T-helper 17 cell (primary cell): ENCODE measurements at places on chromosomes 6 and 20. TPM values are rescaled to one million over a fixed set of nuclear protein-coding genes. Genes with fewer than 3 reads are reported as not detected.

ID1 gene
- total RNA-seq, result 6.8 TPM

DNA sequence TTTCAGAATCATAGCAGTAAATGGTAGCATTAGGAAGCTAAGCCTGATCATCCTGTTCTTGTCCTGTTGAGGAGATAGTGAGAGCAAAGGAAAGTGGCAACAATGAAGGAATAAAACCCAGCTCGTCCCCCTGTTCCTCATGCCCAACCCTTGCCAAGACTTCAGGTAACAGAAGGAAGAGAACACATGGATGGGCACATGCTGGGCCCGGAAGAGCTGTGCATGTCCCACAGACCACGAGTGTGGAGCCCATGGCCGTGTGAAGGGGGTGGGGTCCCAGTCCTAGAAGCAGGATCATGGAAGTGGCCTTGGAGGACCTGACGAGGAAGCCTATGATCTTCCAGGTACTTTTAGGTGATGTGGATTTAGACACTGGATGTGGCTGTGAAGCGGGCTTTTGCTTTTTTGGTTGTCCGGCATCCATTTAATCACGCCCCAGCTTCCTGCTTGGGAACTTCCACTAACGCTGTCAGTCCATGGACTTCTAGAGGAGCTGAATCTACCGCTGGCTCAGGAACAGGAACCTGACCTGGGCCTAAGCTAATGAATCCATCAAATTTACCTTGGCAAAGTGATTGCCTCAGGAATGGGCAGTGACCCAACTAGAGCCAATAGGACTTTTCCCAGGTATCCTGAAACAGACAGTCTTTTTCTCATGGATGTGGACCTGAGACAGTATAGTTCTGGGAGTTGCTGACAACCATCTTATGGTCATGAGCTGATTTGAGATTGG lies 79.3 kb upstream of the ARMC2 start:
- DNase-seq, result no peak
- H3K4me3 ChIP-seq, result no peak overlapping the region
- no peak overlapping the region for H3K27ac ChIP-seq

PNPLA1 gene
- total RNA-seq, result not detected

SNAP25 gene
- total RNA-seq, result not detected

DNA sequence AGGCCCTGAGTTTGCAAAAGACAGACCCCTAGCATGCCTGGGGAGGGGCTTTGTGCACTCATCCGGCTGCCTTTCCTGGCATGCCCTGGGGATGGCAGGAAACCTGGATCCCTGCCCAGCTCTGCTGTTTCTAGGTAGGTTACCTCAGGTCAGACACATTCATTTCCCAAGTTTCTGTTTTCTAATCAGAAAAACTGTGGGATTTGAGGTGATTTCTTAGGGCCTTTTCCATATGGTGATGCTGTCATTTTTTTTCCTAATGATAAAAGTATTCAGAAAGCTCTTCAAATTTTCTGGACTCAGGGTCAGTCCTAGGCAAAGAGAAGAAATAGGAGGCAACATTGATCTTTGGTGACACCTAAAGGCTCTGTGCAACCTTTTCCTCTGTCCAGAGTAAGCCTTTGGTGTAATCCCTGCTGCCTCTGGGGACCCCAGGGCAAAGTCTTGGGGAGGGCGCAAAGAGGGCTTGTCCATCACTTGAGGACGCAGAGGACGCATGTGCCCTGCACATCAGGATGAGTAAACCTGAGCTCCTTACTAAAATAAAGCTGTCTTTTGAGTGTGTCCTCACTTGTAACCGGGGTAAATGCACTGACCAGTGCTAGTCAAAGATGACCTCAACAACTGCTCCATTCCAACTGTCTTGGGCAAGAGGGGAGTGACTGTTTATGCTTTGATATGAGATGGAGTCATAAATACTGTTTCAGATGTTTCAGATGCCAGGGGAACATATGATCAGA lies 13.5 kb upstream of the TRAM2 start:
- H3K36me3 ChIP-seq, result no peaks in the 10 kb centered on the region
- no peak overlapping the region for H3K4me3 ChIP-seq
- DNase-seq, result no peak
- H3K27ac ChIP-seq, result no peak overlapping the region
- H3K27me3 ChIP-seq, result peaks cover 16% of the 10 kb centered on the region

DNA sequence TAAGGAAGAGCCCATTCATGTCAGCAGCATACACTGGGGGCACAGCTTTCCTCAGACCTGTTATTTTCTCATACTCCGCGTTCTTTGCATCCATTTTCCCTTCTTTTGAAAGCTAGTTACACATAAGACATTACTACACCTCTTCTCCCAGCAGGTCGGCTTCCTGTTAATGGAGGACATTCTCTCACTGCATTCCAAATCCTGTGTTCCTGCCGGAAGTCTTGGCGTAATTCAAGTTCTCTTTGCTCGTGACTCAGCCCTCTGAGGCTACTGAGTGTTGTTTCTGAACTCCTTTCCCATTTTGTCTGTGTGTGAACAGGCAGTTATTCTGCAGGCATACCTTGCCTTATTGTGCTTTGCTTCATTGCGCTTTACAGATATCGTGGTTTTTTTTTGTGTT lies 97.5 kb upstream of the ZBTB24 start:
- DNase-seq, result no peak
- peaks cover 8% of the 10 kb centered on the region for H3K36me3 ChIP-seq
- no peak overlapping the region for H3K27ac ChIP-seq
- H3K27me3 ChIP-seq, result no peaks in the 10 kb centered on the region

- DNase-seq, result no peak
- no peaks in the 10 kb centered on the region for H3K36me3 ChIP-seq
- H3K27ac ChIP-seq, result peak overlapping the region; percentile 11
- H3K4me1 ChIP-seq, result peaks cover 45% of the 10 kb centered on the region
- no peaks in the 10 kb centered on the region for H3K27me3 ChIP-seq
These were observed 157.2 kb downstream of the CD83 start for GRCh38 chr6:14274546-14275492.
